Thymus (tissue), 14 donors: ENCODE measurements at places on chromosomes 3 and 15. TPM values are rescaled to one million over a fixed set of nuclear protein-coding genes. Genes with fewer than 3 reads are reported as not detected.

DNA sequence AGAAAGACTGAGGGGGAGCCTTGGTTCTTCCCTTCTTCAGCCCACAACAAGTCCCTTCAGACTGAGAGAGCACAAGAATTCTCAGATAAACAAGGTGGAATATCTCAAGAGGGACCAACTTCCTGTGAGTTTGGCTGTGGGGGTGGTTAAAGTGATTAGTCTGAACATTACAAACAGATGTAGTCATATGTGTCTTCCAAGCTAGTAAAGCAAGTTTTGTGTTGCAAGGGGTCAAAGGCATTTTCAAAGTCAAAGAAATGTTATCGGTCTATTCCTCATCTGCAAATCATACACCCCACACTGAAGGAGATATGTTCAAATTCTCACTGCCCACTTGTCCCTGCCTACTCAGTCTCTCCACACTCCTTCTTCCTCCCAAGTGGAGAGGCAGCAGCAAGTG lies 242.5 kb downstream of the FAM43A start:
- H3K27ac ChIP-seq, result no peak overlapping the region
- H3K4me3 ChIP-seq, result no peak overlapping the region
- no peak for DNase-seq
- H3K36me3 ChIP-seq, result no peaks in the 10 kb centered on the region

DNA sequence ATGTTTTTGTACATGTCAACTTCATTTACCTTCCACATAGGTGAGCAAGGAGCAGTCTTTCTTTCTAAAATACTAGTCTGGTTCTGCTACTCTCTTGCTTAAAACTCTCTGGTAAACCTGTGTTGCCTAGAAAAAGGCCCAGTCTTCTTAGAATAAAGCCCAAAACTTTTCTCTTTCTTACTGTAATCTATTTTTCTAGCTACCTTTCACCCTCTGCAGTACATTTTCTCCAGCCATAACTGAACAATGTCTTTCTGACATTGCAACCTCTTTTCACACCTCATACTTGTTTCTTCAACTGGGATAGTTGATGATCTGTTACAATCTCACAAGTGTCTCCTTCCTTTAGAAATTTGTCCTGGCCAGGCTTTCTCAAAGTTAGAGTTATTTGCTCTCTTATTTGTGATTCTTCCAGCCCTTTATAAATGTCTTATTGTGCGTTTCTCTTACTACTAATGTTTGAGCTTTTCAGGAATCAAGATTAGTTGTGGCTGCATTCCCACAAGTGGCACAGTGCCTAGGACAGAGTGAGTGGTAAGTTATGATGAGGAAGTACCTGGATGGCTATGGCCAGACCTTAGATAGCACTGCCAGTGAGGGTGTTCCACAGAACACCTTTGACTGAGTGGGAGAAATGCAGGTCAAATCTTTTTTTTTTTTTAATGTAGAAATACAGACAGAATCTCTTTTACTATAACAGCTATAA lies 313.4 kb upstream of the SATB1 start:
- peaks cover 9% of the 10 kb centered on the region for H3K4me1 ChIP-seq
- DNase-seq, result no peak
- no peaks in the 10 kb centered on the region for H3K36me3 ChIP-seq
- H3K4me3 ChIP-seq, result no peak overlapping the region
- no peaks in the 10 kb centered on the region for H3K27me3 ChIP-seq

DNA sequence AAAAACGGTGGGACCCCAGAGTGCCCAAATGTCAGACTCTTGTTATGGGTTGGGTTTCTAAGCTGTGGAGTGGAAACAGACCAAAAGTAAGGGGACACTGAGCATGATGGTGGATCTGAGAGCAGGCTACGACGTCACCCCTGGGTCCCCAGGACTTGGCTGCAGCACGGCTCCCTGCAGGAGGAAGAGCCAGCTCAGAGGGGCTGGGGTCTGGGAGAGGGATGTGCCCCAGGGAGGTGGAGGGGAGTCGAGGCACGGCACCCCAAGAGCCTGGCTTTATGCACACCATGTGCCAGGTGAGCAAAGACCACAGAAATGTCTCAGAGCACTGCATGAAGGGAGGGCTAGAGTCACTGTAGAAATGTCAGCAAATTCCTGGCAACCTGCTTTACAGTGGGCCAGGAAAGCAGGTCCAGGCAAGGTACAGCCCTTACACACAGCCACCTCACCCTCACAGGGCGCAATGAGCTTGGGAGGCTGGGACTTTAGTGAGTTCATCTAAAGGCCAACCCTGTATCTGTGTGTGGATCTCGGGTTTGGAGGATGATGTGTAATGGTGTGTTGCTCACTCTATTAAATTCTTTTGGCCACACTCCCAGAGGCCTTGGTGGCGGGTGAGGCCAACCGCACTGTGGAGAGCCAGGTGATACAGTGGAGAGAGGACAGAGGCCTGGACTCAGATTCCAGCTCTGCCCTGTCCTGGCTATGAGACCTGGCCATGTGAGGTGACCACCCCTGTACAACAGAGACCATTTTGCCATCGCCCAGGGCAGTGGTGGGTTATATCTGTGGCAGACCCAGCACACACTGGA lies 14.1 kb downstream of the CTSH start:
- no peaks in the 10 kb centered on the region for H3K27me3 ChIP-seq
- no peak for DNase-seq
- no peak overlapping the region for H3K27ac ChIP-seq
- H3K36me3 ChIP-seq, result peaks cover 14% of the 10 kb centered on the region
- H3K4me1 ChIP-seq, result no peaks in the 10 kb centered on the region

- no peak for DNase-seq
- H3K36me3 ChIP-seq, result peaks cover 3% of the 10 kb centered on the region
- no peak overlapping the region for H3K4me3 ChIP-seq
- no peak overlapping the region for H3K27ac ChIP-seq
Measured at GRCh38 chr15:61906961-61907752, 153.1 kb downstream of the VPS13C start.

- no peak overlapping the region for H3K27ac ChIP-seq
- H3K36me3 ChIP-seq, result no peaks in the 10 kb centered on the region
- H3K4me3 ChIP-seq, result no peak overlapping the region
- H3K4me1 ChIP-seq, result no peaks in the 10 kb centered on the region
- DNase-seq, result no peak
Measured at GRCh38 chr3:188526057-188526456, 372.1 kb downstream of the LPP start.

DNA sequence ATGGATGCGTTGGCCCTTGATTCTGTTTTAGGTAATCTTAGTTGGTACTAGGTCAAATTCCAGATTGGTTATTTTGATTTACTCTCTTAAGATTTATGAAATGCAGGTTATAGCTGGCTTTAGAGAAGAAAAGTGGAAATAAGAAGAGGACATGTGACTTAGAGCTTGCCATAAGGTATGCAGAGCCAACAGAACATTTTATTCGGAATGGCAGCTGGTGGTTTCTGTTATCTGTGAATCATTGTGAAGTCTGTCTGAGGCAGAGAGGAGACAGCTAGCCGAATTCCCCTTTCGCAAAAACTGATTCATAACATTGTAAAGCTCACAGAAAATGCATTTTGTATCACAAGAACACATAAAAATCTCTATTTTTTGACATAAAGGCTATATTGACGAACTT lies 82.1 kb downstream of the FILIP1L start:
- H3K36me3 ChIP-seq, result no peaks in the 10 kb centered on the region
- H3K27me3 ChIP-seq, result no peaks in the 10 kb centered on the region
- H3K27ac ChIP-seq, result no peak overlapping the region
- H3K4me3 ChIP-seq, result no peak overlapping the region

DNA sequence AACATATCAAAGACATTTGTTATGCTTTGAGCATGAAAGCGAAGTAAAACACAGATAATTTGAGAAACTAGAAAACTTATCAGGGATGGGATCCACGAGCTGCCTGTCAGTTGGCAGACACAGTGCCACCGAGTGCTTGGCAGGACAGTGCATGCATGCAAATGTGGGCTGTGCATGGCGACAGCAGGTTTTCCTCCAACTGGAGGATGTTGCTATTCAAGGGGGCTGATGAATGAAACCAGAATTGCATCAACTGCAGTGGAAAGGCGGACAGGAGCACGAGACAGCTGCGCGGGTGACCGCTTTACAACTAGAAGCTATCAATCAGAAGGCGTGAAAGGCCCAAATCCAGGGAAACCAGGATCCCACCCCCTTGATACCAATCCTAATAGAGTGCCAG lies 244.3 kb downstream of the NR2F2 start:
- H3K4me3 ChIP-seq, result no peak overlapping the region
- H3K27ac ChIP-seq, result no peak overlapping the region
- no peaks in the 10 kb centered on the region for H3K27me3 ChIP-seq
- no peaks in the 10 kb centered on the region for H3K4me1 ChIP-seq
- DNase-seq, result no peak

GRCh38 chr3:15298504-15298903 lies 33.9 kb downstream of the SH3BP5 start:
- H3K27me3 ChIP-seq, result no peaks in the 10 kb centered on the region
- no peak overlapping the region for H3K27ac ChIP-seq
- H3K4me1 ChIP-seq, result peaks cover 29% of the 10 kb centered on the region
- peaks cover 3% of the 10 kb centered on the region for H3K36me3 ChIP-seq
- no peak for DNase-seq
- H3K4me3 ChIP-seq, result no peak overlapping the region

DNA sequence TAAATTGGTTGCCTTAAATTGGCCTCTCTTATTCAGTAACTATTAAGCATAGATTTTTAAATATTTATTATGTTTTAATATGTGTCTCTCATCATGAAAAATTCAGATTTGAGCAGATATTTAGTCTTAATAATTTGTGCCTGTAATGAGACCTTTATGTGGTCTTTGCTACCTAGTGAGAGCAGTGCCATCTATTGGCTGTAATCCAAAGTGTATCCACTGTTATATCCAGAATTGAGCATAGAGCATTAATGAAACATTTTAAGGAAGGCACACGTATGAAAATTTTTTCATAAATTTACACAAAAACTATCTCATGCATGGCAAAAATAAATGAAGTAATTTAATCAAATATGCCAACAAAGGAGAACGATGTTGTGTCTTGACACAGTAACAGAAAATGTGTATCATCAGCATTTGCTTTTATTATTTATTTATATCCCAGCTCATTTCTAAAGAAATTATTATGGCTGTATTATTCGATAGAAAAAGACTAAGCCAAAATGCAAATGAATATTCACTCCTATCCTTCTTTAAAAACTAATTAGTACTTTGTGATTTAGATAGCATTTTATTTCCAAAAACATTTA lies 203.5 kb downstream of the RSRC1 start:
- H3K4me1 ChIP-seq, result no peaks in the 10 kb centered on the region
- H3K27ac ChIP-seq, result no peak overlapping the region
- H3K36me3 ChIP-seq, result no peaks in the 10 kb centered on the region
- no peak overlapping the region for H3K4me3 ChIP-seq
- no peaks in the 10 kb centered on the region for H3K27me3 ChIP-seq
- peak; percentile 39 for DNase-seq

GRCh38 chr3:49998326-49998725 lies 58.4 kb downstream of the RBM6 start:
- H3K36me3 ChIP-seq, result peaks cover 26% of the 10 kb centered on the region
- no peaks in the 10 kb centered on the region for H3K27me3 ChIP-seq
- H3K4me3 ChIP-seq, result no peak overlapping the region
- no peaks in the 10 kb centered on the region for H3K4me1 ChIP-seq

DNA sequence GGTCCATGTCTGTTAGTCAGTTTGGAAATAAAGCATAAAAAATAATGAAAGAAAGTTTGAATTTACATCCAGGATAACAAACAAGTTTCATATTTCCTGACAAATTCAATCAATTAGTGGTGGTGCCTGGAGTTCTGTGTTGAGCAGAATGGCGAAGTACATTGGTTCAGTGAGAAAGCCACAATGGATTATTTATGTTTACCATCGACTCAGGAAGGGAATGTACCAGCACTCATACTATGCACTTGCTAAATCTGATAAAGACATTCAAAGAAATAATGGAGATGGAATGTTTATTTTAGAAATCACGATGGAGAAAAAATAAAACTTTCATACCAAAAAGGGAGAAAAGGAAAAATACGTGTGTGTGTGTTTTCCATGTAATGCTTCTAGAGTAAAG lies 45.3 kb upstream of the MME start:
- no peaks in the 10 kb centered on the region for H3K4me1 ChIP-seq
- no peak for DNase-seq
- H3K27me3 ChIP-seq, result no peaks in the 10 kb centered on the region
- no peak overlapping the region for H3K27ac ChIP-seq
- no peak overlapping the region for H3K4me3 ChIP-seq
- no peaks in the 10 kb centered on the region for H3K36me3 ChIP-seq

DNA sequence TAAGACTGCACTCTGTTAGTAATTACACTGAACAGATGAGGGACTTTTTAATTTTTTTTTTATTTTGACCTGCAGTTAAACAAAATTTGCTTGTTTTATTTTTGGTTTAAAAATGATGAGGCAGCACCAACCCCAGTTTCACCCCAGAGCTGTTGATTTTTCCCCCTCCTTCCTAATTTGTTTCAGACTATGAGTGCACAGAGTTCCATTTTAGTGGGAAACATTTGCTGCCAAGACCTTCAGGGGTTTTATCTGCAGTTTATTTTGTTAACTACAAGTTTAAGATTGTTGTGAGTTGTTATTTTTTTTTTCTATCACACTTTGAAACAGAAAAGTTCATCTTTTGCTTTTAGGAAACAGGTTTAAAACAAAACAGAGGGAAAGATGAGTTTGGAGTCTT lies 455.9 kb upstream of the NR2F2 start:
- no peak overlapping the region for H3K27ac ChIP-seq
- H3K27me3 ChIP-seq, result no peaks in the 10 kb centered on the region
- H3K4me3 ChIP-seq, result no peak overlapping the region
- no peak for DNase-seq
- peaks cover 22% of the 10 kb centered on the region for H3K4me1 ChIP-seq

DNA sequence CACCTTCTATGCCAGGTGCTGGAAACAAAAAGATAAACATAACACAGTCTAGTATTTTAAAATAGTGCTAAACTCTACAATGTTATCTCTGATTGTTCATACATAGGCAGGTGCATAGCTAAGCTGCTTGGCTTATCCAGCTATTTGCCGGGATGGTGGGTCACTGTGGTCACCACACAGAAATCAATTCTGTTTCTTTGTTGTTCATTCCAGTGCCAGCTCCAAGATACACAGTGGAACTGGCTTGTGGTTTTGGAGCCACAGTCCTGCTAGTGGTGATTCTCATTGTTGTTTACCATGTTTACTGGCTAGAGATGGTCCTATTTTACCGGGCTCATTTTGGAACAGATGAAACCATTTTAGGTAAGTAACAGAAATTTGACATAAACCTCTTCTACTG lies 130.2 kb downstream of the IL1RAP start:
- H3K27me3 ChIP-seq, result no peaks in the 10 kb centered on the region
- DNase-seq, result no peak
- no peaks in the 10 kb centered on the region for H3K4me1 ChIP-seq
- H3K27ac ChIP-seq, result no peak overlapping the region
- no peaks in the 10 kb centered on the region for H3K36me3 ChIP-seq

DNA sequence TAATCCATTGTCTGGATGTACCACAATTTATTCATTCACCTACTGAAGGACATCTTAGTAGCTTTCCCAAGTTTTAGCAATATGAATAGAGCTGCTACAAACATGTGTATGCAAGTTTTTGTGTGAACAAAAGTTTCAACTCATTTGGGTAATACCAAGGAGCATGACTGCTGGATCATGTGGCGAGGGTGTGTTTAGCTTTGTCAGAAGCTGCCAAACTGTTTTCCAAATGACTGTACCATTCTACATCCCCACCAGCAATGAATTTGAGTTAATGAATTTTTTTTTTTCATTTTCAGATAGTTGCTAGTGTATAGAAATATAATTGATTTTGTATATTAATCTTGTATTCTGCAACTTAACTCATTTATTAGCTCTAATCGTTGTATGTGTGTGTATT lies 20.0 kb upstream of the ELP6 start:
- H3K4me3 ChIP-seq, result no peak overlapping the region
- no peaks in the 10 kb centered on the region for H3K27me3 ChIP-seq
- H3K27ac ChIP-seq, result no peak overlapping the region
- H3K36me3 ChIP-seq, result no peaks in the 10 kb centered on the region

Gene CATSPER2
- 0.80 TPM for total RNA-seq

Gene LSMEM2
- total RNA-seq, result not detected

Gene GOLGA8T
- total RNA-seq, result 0.19 TPM

Gene LSAMP
- total RNA-seq, result 1.5 TPM

Gene PRSS50
- 0.05 TPM for total RNA-seq

Gene DNASE1L3
- 52.0 TPM for total RNA-seq
